Endodermal cell (in vitro differentiated cells): ENCODE measurements at places on chromosomes 16 and 17.
A peak's percentile ranks its signal among the peaks of the same experiment; 100 is the strongest.

GRCh38 chr17:33451221-33451620 is 158.1 kb upstream of the ASIC2 start:
- peak; percentile 41 for DNase-seq
- peaks cover 2% of the 10 kb centered on the region for H3K4me1 ChIP-seq
- no peaks in the 10 kb centered on the region for H3K36me3 ChIP-seq
- no peak overlapping the region for H3K27ac ChIP-seq

DNA sequence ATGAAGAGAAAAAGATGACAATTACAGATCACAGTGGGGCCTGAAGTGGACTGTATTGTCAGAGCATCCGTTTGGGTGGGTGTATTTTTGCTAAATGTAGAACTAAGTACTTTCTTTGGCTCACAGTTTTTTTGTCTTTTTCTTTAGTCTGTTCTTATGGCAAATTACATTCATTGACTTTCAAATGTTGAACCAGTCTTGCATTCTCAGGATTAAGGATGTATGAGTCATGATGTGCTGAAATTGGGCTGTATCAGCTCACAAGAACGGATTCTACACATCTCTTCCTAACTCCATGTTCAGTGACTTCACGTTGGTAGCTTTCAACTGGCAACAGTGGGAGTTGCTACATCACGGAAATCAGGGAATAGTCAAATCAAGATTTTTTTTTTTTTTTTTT is 66.5 kb downstream of the TEX2 start:
- no peak overlapping the region for H3K27ac ChIP-seq
- no peak overlapping the region for H3K4me3 ChIP-seq
- H3K4me1 ChIP-seq, result no peaks in the 10 kb centered on the region
- no peak for DNase-seq

DNA sequence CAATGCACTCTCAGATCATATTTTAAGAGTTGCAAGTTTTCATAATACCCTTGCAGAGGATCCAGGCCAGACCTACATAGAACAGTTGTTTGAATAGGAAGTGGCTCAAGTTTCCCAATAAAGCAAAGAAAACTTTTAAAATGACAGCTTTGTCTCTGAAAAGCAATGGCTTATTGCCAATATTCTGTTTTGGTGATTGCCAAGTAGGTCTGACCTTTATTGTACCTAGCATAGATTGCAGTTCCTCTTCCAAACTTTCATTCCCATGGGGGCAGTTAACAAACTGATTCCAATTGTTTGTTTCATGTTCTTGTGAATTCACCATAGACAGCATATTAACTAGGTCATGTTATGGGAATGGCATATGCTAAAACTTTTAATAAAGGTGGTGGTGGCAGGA is 664.6 kb upstream of the CA10 start:
- DNase-seq, result no peak
- no peak overlapping the region for H3K27ac ChIP-seq
- H3K27me3 ChIP-seq, result no peaks in the 10 kb centered on the region
- H3K4me3 ChIP-seq, result no peak overlapping the region

GRCh38 chr17:81000334-81000630 is 8.6 kb downstream of the CHMP6 start:
- no peak overlapping the region for H3K4me3 ChIP-seq
- no peak overlapping the region for H3K27ac ChIP-seq
- H3K27me3 ChIP-seq, result peaks cover 30% of the 10 kb centered on the region
- H3K4me1 ChIP-seq, result no peaks in the 10 kb centered on the region
- no peak for DNase-seq

- DNase-seq, result no peak
- no peak overlapping the region for H3K27ac ChIP-seq
- H3K4me3 ChIP-seq, result no peak overlapping the region
- H3K27me3 ChIP-seq, result no peaks in the 10 kb centered on the region
- peaks cover 17% of the 10 kb centered on the region for H3K4me1 ChIP-seq
These were observed 346.4 kb downstream of the WWOX start for GRCh38 chr16:78445818-78446217.

GRCh38 chr16:84378567-84378966 is 10.2 kb downstream of the ATP2C2 start:
- peak overlapping the region; percentile 16 for H3K27ac ChIP-seq
- no peaks in the 10 kb centered on the region for H3K4me1 ChIP-seq
- H3K27me3 ChIP-seq, result no peaks in the 10 kb centered on the region

DNA sequence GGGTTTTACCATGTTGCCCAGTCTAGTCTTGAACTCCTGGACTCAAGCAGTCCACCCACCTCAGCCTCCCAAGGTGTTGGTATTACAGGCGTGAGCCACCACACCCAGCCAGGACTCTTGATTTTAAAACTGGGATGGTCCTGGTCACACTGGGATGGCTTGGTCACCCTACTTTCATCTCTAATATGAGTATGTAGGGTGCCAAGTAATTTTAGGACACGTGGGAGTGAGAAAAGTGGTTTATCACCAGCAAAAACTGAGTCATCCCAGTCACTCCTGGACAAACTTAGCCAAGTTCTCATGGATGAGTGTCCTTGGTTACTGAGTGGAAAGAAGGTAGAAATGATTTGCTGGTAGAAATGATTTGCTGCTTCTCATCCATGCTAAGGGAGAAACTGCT is 9.9 kb downstream of the CLEC19A start:
- peaks cover 22% of the 10 kb centered on the region for H3K4me1 ChIP-seq
- no peak overlapping the region for H3K27ac ChIP-seq
- H3K4me3 ChIP-seq, result no peak overlapping the region
- no peaks in the 10 kb centered on the region for H3K36me3 ChIP-seq
- DNase-seq, result no peak

- DNase-seq, result peak; percentile 87
- peaks cover 14% of the 10 kb centered on the region for H3K4me1 ChIP-seq
- H3K27ac ChIP-seq, result peak overlapping the region; percentile 57
- peaks cover 18% of the 10 kb centered on the region for H3K36me3 ChIP-seq
- no peak overlapping the region for H3K4me3 ChIP-seq
- no peaks in the 10 kb centered on the region for H3K27me3 ChIP-seq
These were observed 6.8 kb downstream of the UBALD2 start for GRCh38 chr17:76271669-76272540.

DNA sequence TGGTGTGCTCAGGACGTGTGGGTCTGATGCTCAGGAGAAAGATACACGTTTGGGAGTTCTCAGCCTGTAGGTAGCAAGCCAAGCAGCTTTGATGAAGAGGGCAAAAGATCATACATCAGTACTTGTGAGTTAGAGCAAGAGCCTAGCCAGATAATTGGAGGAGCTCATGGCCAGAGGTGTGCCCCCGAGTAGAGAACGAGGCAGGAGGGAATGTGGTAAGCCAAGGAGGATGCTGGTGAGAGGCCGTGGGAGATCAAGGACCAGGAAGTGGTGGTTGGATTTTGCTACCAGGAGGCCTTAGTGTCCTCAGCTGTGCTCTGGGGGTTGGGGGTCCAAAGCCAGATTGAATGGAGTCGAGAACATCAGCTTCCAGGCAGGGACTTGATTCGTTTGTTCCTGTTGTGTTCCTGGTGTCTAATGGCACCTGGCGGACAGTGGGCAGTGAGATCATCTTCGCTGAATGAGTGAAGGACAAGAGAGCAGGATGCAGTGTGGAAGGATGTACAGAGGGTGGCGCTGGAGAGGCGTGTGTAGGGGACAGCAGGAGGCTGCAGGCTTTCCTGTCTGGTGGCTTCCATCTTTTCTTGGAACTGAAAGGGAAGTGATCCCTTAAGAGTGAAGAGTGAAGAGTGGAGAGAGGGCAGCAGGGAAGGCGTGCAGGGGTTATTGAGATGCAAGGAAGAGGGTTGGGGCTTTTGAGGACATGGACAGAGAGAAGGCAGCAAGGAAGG is 11.6 kb downstream of the FBXL19 start:
- peak; percentile 92 for DNase-seq
- H3K4me1 ChIP-seq, result no peaks in the 10 kb centered on the region
- peaks cover 71% of the 10 kb centered on the region for H3K36me3 ChIP-seq
- H3K4me3 ChIP-seq, result no peak overlapping the region

GRCh38 chr17:27518545-27519521 is 62.6 kb downstream of the KSR1 start:
- no peak overlapping the region for H3K27ac ChIP-seq
- DNase-seq, result no peak
- no peaks in the 10 kb centered on the region for H3K36me3 ChIP-seq
- no peak overlapping the region for H3K4me3 ChIP-seq

DNA sequence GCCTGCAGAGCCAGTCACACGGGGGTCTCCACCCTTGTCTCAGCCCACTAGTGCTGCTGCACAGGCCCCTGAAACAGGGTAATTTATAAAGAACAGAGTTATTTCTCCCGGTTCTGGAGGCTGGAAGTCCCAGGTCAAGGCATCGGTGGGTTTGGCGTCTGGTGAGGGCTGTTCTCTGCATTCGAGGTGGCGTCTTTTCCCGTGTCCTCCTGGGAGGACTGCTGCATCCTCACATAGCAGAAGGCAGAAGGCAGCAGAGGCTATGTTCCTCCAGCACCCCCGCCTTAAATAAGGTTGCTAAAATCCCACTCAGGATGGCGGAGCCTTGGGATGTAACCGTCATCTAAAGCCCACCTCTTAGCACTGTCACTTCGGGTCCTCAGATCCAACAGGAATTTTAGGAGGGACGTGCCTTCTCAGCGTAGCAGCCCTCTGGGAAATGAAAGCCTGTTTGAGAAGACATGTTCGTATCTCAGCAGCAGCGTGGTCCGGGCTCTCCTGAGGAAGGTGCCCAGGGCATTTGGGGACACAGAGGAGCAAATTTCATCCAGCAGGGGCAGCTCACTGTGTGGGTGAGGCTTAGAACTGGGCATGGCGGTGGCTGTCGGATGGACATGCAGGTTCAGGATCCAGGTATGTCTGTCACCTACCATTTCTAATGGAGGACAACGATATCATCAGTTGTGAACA is 221.6 kb upstream of the CHMP6 start:
- peak; percentile 46 for DNase-seq
- peaks cover 6% of the 10 kb centered on the region for H3K36me3 ChIP-seq
- H3K27ac ChIP-seq, result no peak overlapping the region

DNA sequence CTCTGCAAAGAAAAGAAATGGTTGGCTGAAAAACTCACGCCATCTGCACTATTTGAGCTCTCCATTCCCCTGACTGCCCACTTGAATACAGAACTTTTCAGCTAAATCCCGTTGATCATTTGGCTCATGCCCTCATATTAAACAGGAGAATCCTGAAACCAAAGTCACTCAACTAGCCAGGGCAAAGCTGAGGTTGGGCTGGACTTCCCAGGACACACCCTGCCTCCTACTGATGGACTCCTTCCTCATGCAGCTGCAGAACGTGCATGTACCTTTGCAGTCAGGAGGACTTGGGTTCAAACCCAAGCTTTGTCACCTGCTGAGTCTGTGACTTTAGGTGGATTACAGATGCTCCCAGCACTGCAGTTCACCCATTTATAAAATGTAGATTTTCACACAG is 7.7 kb downstream of the ASIC2 start:
- no peaks in the 10 kb centered on the region for H3K36me3 ChIP-seq
- H3K4me1 ChIP-seq, result no peaks in the 10 kb centered on the region
- no peak for DNase-seq
- H3K27ac ChIP-seq, result no peak overlapping the region
- H3K27me3 ChIP-seq, result peaks cover 31% of the 10 kb centered on the region
- no peak overlapping the region for H3K4me3 ChIP-seq

GRCh38 chr17:38702166-38702915 is 2.7 kb upstream of the MLLT6 start:
- DNase-seq, result peak; percentile 95
- H3K4me3 ChIP-seq, result peak overlapping the region; percentile 95
- peaks cover 16% of the 10 kb centered on the region for H3K27me3 ChIP-seq

DNA sequence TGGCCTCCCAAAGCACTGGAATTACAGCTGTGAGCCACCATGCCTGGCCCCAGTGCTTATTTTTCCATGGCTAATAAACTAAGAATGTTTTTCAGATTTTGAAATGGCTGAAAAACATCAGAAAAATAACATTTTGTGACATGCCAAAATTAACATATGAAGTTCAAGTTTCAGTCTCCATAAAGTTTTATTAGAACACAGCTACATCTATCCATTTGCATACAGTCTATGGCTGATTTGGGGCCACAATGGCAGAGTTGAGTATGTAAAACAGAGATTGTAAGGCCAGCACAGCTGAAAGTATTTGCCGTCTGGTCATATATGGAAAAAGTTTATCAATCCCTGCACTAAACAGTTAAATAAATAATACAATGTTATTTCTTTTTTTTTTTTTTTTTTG is 13.8 kb upstream of the NDUFAB1 start:
- no peaks in the 10 kb centered on the region for H3K27me3 ChIP-seq
- H3K4me3 ChIP-seq, result no peak overlapping the region
- H3K27ac ChIP-seq, result no peak overlapping the region
- no peak for DNase-seq
- peaks cover 31% of the 10 kb centered on the region for H3K36me3 ChIP-seq
- no peaks in the 10 kb centered on the region for H3K4me1 ChIP-seq

DNA sequence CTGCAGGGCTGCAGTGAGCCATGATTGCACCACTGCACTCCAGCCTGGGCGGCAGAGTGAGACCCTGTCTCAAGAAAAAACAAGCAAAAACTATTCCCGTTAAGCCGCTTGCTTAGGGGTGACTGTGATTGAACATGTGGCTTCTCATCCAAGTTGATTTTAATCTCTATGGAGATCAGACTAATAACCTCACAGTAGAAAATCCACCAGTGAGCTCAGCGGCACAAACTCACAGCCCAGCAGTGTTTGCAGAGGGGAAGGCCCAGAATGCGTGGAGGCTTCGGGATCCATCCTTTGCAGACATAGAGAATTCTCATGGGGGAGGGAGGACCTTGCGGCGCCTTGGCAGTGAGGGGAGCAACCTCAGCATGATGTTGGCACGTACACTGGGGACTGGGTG is 7.4 kb downstream of the BANP start:
- no peaks in the 10 kb centered on the region for H3K4me1 ChIP-seq
- peak; percentile 34 for DNase-seq
- H3K4me3 ChIP-seq, result no peak overlapping the region
- no peaks in the 10 kb centered on the region for H3K27me3 ChIP-seq
- H3K36me3 ChIP-seq, result peaks cover 24% of the 10 kb centered on the region

DNA sequence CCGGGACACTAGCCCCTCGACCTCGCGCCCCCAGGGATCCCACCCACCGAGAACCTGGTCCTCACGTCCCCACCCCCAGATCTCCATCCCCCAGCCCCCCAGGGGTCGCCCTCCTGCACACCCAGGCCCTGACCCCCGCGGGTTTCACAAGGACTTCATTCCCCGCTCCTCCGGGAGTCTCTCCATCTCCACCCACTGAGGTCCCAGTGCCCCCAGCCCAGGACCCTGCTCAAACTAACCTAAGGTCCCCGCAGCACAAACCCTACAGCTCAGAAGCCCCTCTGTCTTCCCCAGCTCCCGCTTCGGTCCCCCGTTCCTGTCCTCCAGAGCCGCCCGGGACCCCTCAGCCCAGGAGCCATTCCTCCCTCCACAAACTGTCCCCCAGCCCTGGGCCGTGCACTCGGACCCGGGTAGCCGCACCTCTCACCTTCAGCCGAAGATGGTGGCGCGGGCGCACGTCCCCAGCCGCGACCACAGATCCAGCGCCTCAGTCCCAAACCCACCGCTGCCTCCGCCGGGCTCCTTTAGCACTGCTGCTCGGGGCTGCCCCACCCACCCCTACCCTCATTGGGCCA is at the start of gene MYH10:
Gene MYH10, minus strand, starts transcription at position 499 of the 575 bp plus-strand sequence. CDS start 7,479 bp downstream, outside the sequence.
- H3K36me3 ChIP-seq, result peaks cover 4% of the 10 kb centered on the region
- no peak for DNase-seq
- H3K27me3 ChIP-seq, result no peaks in the 10 kb centered on the region
- H3K4me1 ChIP-seq, result peaks cover 8% of the 10 kb centered on the region
- peak within 1 kb of the TSS; percentile 93 for H3K4me3 ChIP-seq
